ENCODE measurements at places on chromosomes 12 and 14.

DNA sequence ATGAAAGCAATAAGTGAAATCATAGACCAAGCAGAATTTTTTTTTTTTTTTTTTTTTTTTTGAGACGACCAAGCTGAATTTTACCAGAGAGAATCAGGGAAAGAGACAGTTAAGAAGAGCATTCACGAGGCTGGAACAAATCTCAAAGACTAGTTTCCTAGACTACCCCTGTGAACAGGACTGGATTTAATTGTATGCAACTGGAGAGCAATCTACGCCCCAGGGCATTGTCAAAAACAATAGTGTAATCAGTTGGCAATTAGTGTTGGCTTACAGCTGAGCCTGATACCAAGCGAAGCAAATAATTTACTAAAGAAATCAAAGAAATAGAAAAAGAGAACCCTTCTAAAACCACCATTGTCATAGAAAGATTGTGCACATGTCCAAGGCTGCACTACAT lies 232.9 kb upstream of the CPNE8 start:
- no peak for DNase-seq

DNA sequence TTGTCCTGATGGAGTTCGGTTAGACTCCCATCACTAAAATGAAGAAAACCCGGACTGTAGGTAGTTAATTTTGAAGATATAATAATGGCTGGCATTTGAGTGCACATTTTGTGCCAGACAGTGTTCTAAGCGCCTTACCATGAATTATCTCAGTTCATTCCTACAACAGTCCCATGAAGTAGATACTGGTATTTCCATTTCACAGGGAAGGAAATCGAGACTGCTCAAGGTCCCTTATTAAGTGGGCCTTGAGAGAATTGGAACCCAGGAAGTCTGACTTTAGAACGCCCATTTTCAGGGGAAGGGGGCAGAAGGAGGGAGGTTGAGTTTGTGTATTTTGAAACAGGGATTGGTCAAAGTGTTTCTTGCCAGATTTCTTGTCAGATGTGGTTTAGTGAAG lies 855 bp downstream of the MNAT1 start:
- DNase-seq, result no peak

GRCh38 chr14:94225460-94226378 lies 51.6 kb downstream of the PPP4R4 start:
- no peak for DNase-seq

DNA sequence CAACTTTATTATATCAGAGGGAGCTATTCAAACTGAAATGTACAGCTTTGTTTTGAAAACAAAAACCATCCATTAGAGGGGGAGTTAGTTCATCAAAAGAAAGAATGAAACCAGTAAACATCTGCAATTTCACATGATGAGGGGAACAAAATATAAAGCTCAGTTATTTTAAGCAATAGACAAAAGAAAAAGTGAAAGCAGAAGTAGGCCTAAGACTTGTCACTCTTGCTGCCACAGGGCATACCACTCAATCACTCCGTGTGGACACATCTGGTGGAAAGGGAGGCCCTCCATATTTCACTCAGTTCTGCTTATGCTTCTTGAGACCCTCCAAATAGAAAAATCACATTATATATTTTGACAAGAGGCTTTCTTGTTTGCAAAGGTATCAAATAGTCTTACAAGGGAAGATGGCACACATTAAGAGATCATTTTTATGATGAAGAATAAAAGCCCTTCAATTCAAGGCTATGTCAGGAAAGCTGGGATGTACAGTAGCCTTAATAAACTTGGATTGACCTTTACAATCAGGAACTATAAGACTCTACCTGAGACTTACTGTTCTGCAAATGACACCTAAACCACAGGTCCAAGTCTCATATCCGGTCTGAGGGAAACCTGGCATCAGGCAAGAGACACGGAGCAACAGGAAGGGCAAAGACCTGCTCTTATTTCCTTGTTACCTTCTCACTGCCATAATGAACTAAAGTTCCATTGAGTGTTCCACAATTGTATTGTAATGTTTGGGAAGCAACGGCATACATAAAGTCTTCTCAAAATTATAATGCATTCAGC lies 222.5 kb upstream of the GRIP1 start:
- DNase-seq, result no peak

- no peak for DNase-seq
These were observed 22.4 kb downstream of the ARG2 start for GRCh38 chr14:67641902-67642749.

- no peak for DNase-seq
These were observed 20.5 kb upstream of the IFNG-AS1 start for GRCh38 chr12:67968725-67969124.

- DNase-seq, result peak; percentile 99
These were observed 5.5 kb downstream of the CNTN1 start for GRCh38 chr12:40697566-40698259.

- DNase-seq, result no peak
These were observed 98.9 kb downstream of the ARID2 start for GRCh38 chr12:45828402-45828801.

GRCh38 chr12:101001669-101002068 lies 207.1 kb downstream of the ANO4 start:
- no peak for DNase-seq

DNA sequence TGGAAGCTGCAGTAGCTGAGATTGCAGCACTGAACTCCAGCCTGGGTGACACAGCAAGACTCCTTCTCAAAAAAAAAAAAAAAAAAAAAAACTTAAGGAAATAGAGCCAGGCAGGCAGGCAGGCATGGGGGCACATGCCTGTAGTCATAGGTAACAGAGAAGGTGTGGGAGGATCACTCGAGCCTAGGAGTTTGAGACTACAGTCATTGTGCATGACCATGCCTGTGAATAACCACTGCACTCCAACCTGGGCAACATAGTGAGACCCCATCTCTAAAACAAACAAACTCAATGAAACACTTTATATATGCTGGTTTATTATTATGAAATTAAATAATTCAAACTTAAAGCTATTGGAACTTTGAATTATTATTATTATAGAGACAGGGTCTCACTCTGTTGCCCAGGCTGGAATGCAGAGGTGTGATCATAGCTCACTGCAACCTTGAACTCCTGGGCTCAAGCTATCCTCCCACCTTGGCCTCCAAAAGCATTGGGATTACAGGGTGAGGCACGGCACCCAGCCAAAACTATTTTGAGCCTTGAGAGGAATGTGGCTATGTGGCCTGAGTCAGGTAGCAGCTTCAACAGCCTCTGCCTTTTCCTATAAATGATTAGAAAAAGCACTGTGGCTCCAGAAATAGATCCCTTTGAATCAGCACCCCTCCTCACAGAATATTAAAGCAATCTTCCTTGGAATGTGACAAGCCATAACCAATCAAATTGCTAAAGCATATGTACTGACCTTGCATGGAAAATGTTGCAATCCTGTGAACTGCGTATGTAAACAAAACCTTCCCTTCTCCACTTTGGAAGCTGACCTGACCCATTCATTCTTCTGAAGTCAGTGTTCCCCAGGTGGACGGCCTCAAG lies 34.7 kb upstream of the YY1 start:
- DNase-seq, result no peak

- DNase-seq, result peak; percentile 3
These were observed 18.6 kb upstream of the GPATCH2L start for GRCh38 chr14:76133103-76133502.

DNA sequence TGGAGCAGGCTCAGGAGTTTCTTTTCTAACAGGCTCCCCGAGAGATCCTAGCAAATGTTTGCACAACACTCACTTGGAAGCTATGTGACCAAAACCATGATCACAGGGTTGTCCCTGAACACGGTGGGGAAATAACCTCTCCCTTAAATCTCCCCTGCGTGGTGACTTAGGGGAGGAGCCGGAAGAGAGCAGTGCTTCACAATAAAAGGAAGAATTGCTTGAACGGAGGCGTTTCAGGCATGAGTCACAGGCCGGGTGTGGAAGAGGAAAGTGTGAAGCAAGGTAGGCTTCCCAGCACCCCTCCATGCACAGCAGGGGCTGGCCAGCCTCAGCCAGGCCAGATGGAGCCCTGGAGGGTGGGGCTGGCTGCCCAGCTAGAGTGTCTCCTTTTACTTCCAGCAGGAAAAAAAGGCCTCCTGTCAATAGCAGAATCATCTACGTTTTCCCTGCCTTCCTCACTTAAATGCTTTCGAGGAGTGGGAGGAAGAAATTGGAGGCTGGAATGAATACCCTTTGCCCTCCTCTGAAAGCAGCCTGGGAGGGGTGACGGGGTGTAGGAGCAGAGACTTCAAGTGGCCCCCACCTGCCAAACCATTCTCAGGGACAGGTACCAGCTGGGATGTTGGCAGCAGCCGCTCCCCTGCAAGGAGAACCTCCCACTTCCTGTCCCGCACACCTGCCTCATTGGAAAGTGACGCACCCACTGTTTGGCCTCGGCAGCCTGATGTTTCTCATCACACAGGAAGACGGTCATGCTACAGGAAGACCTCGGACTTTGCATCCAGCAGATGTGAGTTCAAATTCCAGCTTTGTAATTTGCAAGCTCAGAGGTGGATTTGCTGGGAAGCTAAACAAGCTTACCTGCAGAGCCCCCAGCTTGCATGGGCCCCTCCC lies 30.1 kb upstream of the PPP2R5C start:
- DNase-seq, result peak; percentile 90

DNA sequence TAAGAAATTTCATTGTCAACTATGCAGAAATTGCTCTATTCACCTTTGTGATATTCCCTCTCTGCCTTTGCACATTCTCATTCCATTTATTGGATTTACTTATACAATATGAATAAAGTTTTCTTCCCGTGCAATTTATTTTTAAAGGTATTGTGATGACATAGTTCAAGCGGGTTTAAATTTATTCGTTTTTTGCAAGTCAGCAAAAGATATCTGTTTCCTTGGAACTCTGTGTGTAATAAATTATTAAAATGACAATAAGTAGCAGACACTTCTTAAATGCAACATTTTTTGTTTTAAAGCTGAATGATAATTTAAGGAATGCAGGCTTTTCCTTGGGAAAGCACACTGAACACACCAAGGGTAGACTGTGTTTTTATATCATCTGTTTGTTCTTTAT lies 143.1 kb downstream of the SLC41A2 start:
- no peak for DNase-seq

GRCh38 chr12:32390572-32391219 lies 8.7 kb upstream of the FGD4 start:
- DNase-seq, result peak; percentile 97

DNA sequence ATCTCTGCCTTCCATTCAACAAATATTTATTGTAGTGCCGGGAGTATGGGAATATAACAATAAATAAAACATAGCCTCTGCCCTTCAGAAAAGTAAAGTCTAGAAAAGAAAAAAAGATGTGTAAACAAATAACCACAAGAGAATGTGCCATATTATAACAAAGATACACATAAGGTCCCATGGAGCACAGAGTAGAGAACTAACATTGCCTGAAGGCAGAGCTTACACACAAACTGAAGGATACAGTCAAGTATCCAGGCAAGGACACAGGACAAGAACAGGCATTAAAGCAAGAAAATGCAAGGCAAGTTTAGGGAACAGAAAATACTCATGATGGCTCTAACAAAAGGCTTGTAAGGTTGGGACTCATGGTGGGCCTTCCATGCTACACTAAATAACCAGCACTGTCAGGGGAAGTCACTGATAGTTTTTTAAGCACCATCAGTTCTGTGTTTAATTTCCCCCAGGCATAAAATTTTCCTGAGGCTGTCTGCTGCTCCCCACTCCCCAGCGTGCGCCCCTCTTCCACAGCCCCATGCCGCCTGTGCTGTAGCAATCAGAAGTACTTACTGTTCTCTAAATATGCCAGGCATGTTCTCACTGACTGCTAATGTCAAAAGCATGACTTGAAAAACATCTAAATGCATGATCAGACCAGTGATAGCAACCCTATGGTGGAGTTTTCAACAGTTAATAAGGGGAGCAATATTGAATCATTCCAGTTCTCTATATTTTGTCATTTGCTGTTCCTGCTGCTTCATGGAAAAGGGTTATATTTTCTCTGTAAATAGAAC lies 77.8 kb downstream of the ANKS1B start:
- DNase-seq, result no peak

GRCh38 chr12:6347367-6348338 lies 5.8 kb upstream of the TNFRSF1A start:
- DNase-seq, result no peak

- DNase-seq, result no peak
These were observed 1.2 kb downstream of the ESRRB start for GRCh38 chr14:76376878-76377734.

Measured in DMS53 (cell line).